ENCODE measurements at places on chromosomes 16 and 17. TPM values are rescaled to one million over a fixed set of nuclear protein-coding genes. Genes with fewer than 3 reads are reported as not detected.

DNA sequence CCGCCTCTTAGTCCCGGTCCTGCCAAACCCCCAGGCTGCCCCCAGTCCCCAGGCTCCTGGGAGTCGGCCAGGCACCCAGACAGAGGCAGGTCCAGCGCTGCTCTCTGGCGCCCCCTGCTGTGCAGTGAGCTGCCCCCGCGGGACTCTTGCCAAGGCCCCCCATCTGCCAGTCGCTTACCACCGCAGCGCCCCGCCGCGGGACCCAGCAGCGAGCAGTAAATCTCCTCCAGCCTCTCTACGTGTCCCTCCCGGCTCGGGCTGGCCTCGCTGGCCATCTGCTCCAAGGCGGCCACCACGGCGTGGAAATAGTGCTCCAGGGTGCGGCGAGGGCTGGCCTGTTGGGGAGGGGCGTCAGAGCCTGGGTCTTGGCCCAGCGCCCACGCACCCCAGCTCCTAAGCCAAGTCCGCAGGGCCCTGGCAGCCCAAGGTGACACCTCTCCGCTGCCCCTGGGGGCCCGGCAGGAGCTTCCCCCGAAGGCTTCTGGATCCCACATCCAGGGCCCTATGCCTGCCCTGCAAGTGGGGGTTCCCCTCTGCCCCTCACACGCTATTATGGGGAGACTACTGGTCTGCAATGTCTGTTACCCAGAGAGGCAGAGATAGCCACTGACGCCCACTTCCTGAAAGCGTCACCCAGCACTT, 33.7 kb upstream of the MFSD6L start:
- no peaks in the 10 kb centered on the region for H3K27me3 ChIP-seq
- no peaks in the 10 kb centered on the region for H3K4me1 ChIP-seq
- H3K36me3 ChIP-seq = no peaks in the 10 kb centered on the region
- peak; percentile 57 for DNase-seq
- H3K27ac ChIP-seq = no peak overlapping the region
- no peak overlapping the region for H3K4me3 ChIP-seq

DNA sequence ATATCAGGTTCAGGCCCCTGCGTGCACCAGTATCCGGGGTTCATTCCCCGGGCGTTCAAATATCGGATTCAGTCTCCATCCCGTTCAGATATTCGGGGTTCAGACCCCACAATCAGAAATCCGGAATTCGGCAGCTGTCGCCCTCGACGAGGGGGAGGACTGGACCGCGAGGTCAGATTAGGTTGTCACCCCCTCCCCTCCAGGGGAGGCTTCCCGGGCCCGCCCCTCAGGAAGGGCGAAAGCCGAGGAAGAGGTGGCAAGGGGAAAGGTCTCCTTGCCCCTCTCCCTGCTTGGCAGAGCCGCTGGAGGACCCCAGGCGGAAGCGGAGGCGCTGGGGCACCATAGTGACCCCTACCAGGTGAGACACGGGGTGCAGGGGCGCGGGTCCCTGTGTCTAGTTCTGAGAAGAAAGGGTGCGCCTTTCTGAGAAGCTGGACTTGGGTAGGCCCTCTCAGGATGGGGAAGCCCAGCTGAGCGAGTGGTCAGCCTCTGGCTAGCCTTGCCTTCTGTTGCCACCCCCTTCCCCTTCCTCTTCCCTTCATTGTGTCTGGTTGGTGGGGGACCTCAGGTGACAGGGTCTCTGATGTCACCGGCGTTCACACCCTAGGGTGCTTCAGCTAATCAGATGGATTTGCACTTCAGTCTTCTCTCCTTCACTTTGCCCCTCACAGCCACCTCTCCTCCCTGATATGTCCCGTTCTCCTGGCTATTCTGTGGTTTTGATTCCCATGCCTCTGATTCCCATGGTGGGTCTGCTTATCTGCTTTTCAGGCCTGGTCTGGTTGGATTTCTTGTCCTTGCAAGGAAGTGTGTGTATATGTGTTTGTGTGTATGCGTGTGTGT, 844 bp downstream of the TAOK2 start:
- H3K36me3 ChIP-seq = peaks cover 34% of the 10 kb centered on the region
- peak overlapping the region; percentile 93 for H3K27ac ChIP-seq
- no peaks in the 10 kb centered on the region for H3K27me3 ChIP-seq
- H3K4me1 ChIP-seq = peaks cover 50% of the 10 kb centered on the region
- DNase-seq = no peak

The CES1 gene
- 27.8 TPM for total RNA-seq

- DNase-seq = no peak
- H3K27me3 ChIP-seq = no peaks in the 10 kb centered on the region
- no peak overlapping the region for H3K27ac ChIP-seq
- H3K4me3 ChIP-seq = no peak overlapping the region
These were observed 191.1 kb downstream of the MAP2K6 start for GRCh38 chr17:69605571-69605970.

- no peak overlapping the region for H3K27ac ChIP-seq
- no peak overlapping the region for H3K4me3 ChIP-seq
- peaks cover 10% of the 10 kb centered on the region for H3K4me1 ChIP-seq
- no peaks in the 10 kb centered on the region for H3K27me3 ChIP-seq
- peak; percentile 83 for DNase-seq
These were observed 179.3 kb downstream of the UTP18 start for GRCh38 chr17:51439395-51440229.

The C1QL1 gene
- 3.7 TPM for total RNA-seq

- H3K4me3 ChIP-seq = no peak overlapping the region
- H3K27ac ChIP-seq = no peak overlapping the region
- peaks cover 75% of the 10 kb centered on the region for H3K27me3 ChIP-seq
- H3K36me3 ChIP-seq = no peaks in the 10 kb centered on the region
- no peak for DNase-seq
These were observed 71.1 kb upstream of the RPL38 start for GRCh38 chr17:74132354-74132753.

The KRT40 gene
- not detected for total RNA-seq

The ZNF200 gene
- total RNA-seq = 5.8 TPM

The BCL6B gene
- 5.0 TPM for total RNA-seq

GRCh38 chr16:83343935-83344366, 463.8 kb upstream of the HSBP1 start:
- peaks cover 18% of the 10 kb centered on the region for H3K36me3 ChIP-seq
- H3K4me3 ChIP-seq = no peak overlapping the region
- no peak overlapping the region for H3K27ac ChIP-seq
- no peak for DNase-seq
- no peaks in the 10 kb centered on the region for H3K4me1 ChIP-seq

DNA sequence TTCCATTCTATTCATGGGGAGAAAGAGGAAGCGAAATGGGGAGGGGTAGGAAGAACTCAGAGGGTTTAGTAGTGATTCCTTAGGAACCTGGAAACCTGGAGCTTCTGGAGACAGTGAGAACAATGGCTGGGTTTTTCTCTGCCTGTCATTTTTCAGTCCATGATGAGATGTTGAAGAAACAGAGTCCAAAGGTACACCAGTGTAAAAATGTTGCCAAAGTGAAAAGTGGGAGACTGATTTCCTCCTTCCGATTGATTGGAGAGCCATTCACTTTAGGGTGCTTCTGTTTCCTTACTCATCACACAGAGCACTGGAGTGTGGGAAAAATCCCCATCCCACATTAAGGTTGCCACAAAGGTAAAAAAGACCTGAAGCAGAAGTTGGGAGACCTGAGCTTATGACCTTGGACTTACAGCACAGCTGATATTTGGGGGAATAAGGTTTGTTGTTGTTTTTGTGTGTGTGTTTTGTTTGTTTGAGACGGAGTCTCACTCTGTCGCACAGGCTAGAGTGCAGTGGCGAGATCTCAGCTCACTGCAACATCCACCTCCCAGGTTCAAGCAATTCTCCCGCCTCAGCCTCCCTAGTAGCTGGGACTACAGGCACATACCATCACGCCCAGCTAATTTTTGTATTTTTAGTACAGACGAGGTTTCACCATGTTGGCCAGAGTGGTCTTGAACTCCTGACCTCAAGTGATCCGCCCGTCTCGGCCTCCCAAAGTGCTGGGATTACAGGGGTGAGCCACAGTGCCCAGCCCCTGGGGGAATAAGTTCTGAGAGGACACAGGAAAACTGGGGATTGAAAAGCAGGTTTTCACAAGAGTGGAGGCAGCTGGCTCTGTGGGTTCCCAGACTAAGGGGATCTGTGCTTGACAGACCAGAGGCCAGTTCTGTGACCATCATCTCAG, 1.4 kb upstream of the DHX8 start:
- H3K27ac ChIP-seq = peak overlapping the region; percentile 87
- no peak overlapping the region for H3K4me3 ChIP-seq
- no peaks in the 10 kb centered on the region for H3K27me3 ChIP-seq
- no peaks in the 10 kb centered on the region for H3K36me3 ChIP-seq
- H3K4me1 ChIP-seq = peaks cover 40% of the 10 kb centered on the region

- no peaks in the 10 kb centered on the region for H3K36me3 ChIP-seq
- H3K4me1 ChIP-seq = peaks cover 20% of the 10 kb centered on the region
- no peaks in the 10 kb centered on the region for H3K27me3 ChIP-seq
- no peak overlapping the region for H3K27ac ChIP-seq
- no peak for DNase-seq
These were observed 100.7 kb upstream of the AXIN2 start for GRCh38 chr17:65662196-65662595.

- H3K27ac ChIP-seq = no peak overlapping the region
- H3K4me1 ChIP-seq = no peaks in the 10 kb centered on the region
- no peaks in the 10 kb centered on the region for H3K27me3 ChIP-seq
- H3K36me3 ChIP-seq = peaks cover 3% of the 10 kb centered on the region
- DNase-seq = no peak
- no peak overlapping the region for H3K4me3 ChIP-seq
These were observed 90.3 kb downstream of the EMP2 start for GRCh38 chr16:10490141-10490540.

GRCh38 chr16:61332461-61332860, 703.8 kb downstream of the CDH8 start:
- DNase-seq = no peak
- no peaks in the 10 kb centered on the region for H3K4me1 ChIP-seq
- no peaks in the 10 kb centered on the region for H3K36me3 ChIP-seq

The PRDM7 gene
- not detected for total RNA-seq

DNA sequence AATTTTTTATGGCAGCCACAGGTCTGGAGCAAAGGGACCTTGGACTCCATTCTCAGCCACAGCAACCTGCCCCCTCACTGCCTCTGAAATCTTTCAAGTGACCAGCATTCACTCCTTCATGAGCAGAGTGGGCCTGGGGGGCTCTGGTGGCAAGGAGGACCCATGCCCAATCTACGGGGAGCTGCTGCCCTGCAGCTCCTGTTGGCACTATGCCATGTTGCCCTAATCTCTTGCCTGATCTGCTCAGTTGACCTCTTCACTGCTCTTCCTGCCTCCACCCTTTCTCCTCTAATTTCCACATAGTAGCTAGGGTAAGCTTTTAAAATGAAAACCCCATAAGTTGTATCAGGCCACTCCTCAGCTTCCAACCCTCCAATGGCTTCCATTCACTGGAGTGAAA, 2.9 kb upstream of the PRKCB start:
- H3K27ac ChIP-seq = no peak overlapping the region
- no peaks in the 10 kb centered on the region for H3K27me3 ChIP-seq
- no peaks in the 10 kb centered on the region for H3K36me3 ChIP-seq

The TMEM238L gene
- not detected for total RNA-seq

DNA sequence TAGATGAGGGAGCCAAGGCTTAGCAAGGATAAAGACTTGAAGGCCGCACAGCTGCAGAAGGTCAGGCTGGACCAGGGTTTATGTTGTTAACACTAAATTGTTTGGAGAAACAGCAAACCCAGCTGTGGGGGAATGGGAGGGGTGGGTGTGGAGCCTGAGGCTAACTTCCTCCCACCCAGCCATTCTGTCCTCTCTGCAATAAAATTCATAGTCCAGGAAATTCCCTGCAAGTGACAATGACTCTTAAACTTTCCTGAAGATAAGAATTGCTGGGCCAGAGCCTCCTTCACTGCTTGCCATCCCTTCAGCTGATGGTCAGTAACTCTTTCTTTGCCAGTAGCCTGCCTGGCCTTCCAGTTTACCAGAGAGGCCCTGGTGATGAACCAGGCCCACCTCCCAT, 19.4 kb upstream of the ATP5MC1 start:
- H3K27ac ChIP-seq = peak overlapping the region; percentile 4
- no peaks in the 10 kb centered on the region for H3K27me3 ChIP-seq
- H3K4me3 ChIP-seq = no peak overlapping the region
- H3K4me1 ChIP-seq = peaks cover 19% of the 10 kb centered on the region
- DNase-seq = no peak

DNA sequence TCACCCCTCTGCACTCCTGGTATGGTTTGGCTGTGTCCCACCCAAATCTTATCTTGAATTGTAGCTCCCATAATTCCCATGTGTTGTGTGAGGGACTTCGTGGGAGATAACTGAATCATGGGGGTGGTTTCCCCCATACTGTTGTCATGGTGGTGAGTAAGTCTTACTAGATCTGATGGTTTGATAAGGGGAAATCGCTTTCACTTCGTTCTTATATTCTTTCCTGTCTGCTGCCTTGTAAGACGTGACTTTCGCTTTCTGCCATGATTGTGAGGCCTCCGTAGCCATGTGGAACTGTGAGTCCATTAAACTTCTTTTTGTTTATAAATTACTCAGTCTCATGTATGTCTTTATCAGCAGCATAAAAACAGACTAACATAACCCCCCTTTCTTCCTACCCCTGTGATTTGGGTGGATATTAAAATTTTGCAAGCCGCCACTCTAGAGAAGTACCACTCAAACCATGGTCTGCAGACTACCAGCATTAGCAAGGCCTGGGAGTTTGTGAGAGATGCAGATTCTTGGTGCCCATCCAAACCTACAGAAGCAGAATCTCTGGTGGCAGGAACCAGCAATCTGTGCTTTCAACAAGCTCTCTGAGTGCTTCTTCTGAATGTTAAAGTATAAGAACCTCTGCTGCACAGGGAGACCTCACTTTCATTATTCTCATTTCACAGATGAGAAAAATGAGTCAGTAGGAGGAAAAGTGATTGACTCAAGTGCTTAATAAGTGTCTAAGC, 999.5 kb upstream of the EEF2KMT start:
- no peak overlapping the region for H3K27ac ChIP-seq
- no peaks in the 10 kb centered on the region for H3K27me3 ChIP-seq
- no peaks in the 10 kb centered on the region for H3K36me3 ChIP-seq
- H3K4me3 ChIP-seq = no peak overlapping the region
- DNase-seq = no peak
- H3K4me1 ChIP-seq = no peaks in the 10 kb centered on the region

DNA sequence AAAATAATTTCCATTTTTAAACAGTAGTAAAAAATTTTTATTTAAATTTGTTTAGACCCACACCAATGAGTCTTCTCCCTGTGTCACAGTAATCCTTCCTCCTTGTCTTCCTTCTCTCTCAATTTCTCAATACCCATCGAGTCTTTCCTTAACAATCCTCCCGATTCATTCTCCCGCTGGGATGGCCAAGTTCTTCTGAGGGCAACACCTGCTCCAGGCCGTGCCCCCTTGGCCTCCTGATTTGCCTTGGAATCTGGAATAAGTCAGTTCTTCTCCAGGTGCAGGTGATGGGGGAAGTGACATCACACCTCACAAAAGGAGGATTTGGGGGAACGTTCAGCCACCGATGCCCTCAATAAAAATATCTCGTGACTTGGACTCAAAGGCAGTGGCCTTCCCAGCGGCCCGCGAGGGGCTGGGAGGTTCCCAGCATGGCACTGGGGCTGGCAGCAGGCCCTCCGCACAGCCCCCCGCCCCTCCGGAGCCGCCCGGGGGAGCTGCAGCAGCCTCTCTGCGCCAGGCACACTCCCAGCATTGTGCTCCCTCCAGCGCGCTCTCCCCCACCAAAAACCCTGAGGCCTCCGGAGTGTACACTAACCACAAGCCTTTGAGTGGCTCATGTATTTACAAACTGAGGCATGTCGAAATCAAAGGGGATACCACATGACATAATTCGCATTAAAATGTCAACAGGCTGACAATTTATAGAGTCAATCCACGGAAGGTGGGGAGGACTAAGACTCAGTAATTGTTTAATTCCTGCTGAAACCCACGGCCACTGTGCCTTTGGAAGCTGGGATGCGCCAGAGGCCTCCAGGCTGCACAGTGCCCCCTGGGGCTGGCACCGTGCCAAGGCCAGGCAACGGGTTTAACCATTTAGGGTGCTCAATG, 120.5 kb downstream of the ZFHX3 start:
- no peak for DNase-seq
- H3K27ac ChIP-seq = no peak overlapping the region
- no peaks in the 10 kb centered on the region for H3K36me3 ChIP-seq
